ENCODE measurements at places on chromosomes 16 and 17. TPM values are rescaled to one million over a fixed set of nuclear protein-coding genes. Genes with fewer than 3 reads are reported as not detected.

- no peaks in the 10 kb centered on the region for H3K4me1 ChIP-seq
- DNase-seq, result no peak
- no peaks in the 10 kb centered on the region for H3K36me3 ChIP-seq
- no peak overlapping the region for H3K27ac ChIP-seq
- H3K27me3 ChIP-seq, result no peaks in the 10 kb centered on the region
Measured at GRCh38 chr16:10494343-10495030, 85.9 kb downstream of the EMP2 start.

GRCh38 chr16:62201911-62202310 lies 165.7 kb upstream of the CDH8 start:
- H3K4me1 ChIP-seq, result no peaks in the 10 kb centered on the region
- H3K4me3 ChIP-seq, result no peak overlapping the region
- H3K27me3 ChIP-seq, result no peaks in the 10 kb centered on the region
- no peaks in the 10 kb centered on the region for H3K36me3 ChIP-seq
- H3K27ac ChIP-seq, result no peak overlapping the region
- no peak for DNase-seq

DNA sequence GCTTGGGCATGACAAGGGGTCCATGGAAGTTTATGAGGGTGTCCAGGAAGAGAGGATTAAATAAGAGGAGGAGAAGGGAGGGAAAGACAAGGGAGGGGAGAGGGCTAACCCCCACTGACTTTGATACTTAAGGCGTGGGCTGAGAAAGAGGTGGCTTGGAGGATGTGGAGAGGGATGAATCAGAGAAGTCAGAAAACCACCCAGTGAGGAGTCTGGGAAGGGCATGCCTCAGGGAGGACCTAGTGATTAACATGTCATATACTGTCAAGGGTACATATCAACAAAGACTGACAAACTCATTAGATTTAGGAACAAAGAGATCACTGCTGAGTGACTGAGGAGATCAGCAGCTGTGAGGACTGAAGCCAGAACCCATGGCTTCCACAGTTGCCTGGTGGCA lies 145.4 kb downstream of the IRX5 start:
- no peak overlapping the region for H3K4me3 ChIP-seq
- no peaks in the 10 kb centered on the region for H3K27me3 ChIP-seq
- no peak overlapping the region for H3K27ac ChIP-seq
- H3K4me1 ChIP-seq, result no peaks in the 10 kb centered on the region
- no peak for DNase-seq
- no peaks in the 10 kb centered on the region for H3K36me3 ChIP-seq

- no peaks in the 10 kb centered on the region for H3K4me1 ChIP-seq
- H3K4me3 ChIP-seq, result no peak overlapping the region
- H3K27ac ChIP-seq, result no peak overlapping the region
- no peaks in the 10 kb centered on the region for H3K27me3 ChIP-seq
- DNase-seq, result no peak
- no peaks in the 10 kb centered on the region for H3K36me3 ChIP-seq
Measured at GRCh38 chr16:88144028-88144511, 192.8 kb downstream of the BANP start.

- no peaks in the 10 kb centered on the region for H3K36me3 ChIP-seq
- H3K27ac ChIP-seq, result no peak overlapping the region
- peak; percentile 44 for DNase-seq
- H3K27me3 ChIP-seq, result no peaks in the 10 kb centered on the region
- no peaks in the 10 kb centered on the region for H3K4me1 ChIP-seq
Measured at GRCh38 chr17:6187836-6188235, 117.7 kb downstream of the WSCD1 start.

DNA sequence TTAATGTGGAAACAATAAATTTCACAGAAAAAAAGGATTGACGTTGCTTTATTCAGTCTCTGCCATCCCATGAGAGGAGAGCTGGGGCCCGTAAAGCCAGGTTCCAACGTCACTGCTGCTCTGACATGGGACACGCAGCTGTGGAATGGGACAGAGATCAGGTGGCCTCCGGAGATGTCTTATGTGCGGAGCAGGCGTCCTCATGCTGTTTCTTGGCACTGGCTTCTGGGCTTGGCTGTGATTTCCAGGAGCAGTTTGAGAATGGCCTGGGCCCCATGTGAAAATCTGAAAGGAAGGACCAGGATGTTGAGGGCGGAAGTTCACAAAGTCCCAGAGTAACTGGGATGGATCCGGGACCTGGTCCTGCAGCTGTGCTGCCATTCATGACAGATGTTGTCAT lies 32.4 kb downstream of the NDEL1 start:
- H3K36me3 ChIP-seq, result peaks cover 35% of the 10 kb centered on the region
- no peaks in the 10 kb centered on the region for H3K27me3 ChIP-seq
- peaks cover 12% of the 10 kb centered on the region for H3K4me1 ChIP-seq
- H3K4me3 ChIP-seq, result no peak overlapping the region
- DNase-seq, result peak; percentile 35

DNA sequence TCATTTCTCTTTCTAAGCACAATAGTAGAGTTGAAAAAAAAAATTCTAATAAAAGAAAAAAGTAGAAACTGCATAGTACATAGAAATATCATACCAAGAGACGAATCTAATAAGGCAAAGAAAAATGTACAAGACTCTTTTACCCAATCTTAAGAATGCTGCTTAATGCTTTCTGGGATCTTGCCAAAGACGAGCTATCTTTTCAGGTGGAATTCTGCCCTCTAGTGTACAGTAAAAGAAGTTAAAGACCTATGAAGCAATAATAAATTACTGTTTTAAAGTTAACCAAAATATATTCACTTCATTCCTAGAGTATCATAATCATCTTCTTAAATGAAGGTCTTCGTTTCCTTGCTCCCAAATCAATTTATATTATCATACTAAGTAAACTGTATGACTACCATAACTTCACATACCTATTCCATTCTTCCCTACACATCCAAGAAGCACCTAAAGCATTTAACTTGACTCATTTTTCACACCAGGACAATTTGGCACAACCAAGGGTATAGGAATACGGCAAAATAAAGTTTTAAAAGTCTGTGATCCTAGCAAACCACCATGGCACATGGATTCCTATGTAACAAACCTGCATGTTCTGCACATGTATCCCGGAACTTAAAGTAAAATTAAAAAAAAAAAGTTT lies 47.7 kb downstream of the CFDP1 start:
- no peaks in the 10 kb centered on the region for H3K36me3 ChIP-seq
- H3K27ac ChIP-seq, result no peak overlapping the region
- peak; percentile 92 for DNase-seq
- no peaks in the 10 kb centered on the region for H3K27me3 ChIP-seq

DNA sequence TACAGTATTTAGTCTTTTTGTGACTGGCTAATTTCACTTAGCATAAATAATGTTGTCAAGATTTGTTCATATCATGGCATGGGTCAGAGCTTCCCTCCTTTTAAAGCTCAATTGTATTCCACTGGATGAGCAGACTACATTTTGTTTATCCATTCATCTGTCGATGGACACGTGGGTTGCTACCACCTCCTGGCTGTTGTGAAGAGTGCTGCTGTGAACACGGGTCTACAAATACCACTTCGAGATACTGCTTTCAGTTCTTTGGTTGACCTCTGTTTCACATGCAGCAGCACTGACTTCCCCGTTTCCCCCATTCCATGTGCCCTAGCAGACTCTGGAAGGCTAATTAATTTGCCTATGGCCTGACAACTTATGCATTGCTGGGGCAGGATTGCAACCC lies 285.4 kb downstream of the SHISA9 start:
- H3K4me1 ChIP-seq, result no peaks in the 10 kb centered on the region
- H3K4me3 ChIP-seq, result no peak overlapping the region
- no peaks in the 10 kb centered on the region for H3K36me3 ChIP-seq
- H3K27ac ChIP-seq, result no peak overlapping the region

DNA sequence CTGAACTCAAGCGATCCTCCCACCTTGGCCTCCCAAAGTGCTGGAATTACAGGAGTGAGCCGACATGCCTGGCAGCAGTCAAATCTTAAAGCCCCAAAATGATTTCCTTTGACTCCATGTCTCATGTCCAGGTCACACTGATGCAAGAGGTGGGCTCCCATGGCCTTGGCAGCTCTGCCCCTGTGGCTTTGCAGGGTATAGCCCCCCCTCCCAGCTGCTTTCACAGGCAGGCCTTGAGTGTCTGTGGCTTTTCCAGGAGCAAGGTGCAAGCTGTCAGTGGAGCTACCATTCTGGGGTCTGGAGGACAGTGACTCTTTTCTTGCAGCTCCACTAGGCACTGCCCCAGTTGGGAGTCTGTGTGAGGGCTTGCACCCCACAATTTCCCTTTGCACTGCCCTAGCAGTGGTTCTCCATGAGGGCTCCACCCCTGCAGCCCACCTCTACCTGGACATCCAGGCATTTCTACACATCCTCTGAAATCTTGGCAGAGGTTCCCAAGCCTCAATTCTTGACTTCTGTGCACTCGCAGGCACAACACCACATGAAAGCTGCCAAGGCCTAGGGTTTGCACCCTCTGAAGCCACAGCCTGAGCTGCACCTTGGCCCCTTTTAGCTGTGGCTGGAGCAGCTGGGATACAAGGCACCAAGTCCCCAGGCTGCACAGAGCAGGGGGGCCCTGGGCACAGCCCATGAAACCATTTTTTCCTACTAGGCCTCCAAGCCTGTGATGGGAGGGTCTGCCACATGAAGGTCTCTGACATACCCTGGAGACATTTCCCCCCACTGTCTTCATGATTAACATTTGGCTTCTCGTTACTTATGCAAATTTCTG lies 79.3 kb upstream of the ARL4D start:
- no peaks in the 10 kb centered on the region for H3K4me1 ChIP-seq
- DNase-seq, result no peak
- no peaks in the 10 kb centered on the region for H3K36me3 ChIP-seq
- no peak overlapping the region for H3K27ac ChIP-seq
- no peaks in the 10 kb centered on the region for H3K27me3 ChIP-seq

GRCh38 chr17:75573994-75574393 lies 13.6 kb upstream of the MYO15B start:
- H3K4me1 ChIP-seq, result no peaks in the 10 kb centered on the region
- no peak overlapping the region for H3K4me3 ChIP-seq
- no peak overlapping the region for H3K27ac ChIP-seq
- H3K36me3 ChIP-seq, result peaks cover 8% of the 10 kb centered on the region
- no peaks in the 10 kb centered on the region for H3K27me3 ChIP-seq

NLE1 gene
- polyA plus RNA-seq, result 9.6 TPM

EVPLL gene
- 0.82 TPM for polyA plus RNA-seq
